ENCODE measurements at places on chromosomes 16 and 17.
A peak's percentile ranks its signal among the peaks of the same experiment; 100 is the strongest.

- no peak for DNase-seq
Measured at GRCh38 chr16:15915555-15916081, 27.2 kb upstream of the CEP20 start.

GRCh38 chr17:29571486-29571882 is 3.0 kb downstream of the TP53I13 start:
- no peak for DNase-seq

DNA sequence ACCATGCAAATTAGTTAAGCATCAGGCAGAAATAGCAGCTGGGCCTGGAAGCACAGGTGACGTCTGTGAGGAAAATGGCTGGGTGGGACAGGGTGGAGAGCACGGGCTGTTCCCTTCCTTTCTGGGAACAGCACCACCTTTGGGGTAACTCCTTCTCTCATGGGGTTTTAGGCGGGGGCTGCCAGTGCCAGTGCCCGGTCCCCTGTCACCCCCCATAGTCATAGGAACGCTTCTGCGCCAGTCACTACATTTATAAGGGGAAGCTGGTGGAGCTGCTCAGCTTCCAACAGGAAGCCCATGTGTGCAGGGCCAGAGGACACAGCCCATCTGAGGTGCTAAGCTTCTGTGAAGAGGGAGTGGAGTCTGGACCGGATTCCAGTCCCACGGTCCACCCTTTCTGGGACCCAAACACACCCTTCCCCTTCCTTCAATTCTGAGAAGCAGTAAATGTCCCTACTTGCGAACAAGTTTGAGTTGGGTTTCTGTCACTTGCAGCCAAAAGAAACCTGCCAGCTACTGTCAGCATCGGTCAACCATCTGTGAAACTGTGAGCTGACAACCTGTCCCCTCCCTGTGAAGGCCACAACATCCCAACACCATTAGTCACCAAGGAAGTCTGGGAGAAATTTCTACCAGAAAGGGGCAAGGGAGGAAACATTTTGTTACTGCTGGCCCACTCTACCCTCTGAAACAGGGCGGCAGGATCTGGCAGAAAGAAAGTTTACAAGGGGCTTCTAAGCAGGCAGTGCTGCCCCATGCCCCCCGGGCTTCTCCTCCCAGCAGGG is 86.0 kb upstream of the AMZ2 start:
- DNase-seq, result no peak

- no peak for DNase-seq
Measured at GRCh38 chr16:31489298-31489564, 6.3 kb downstream of the SLC5A2 start.

DNA sequence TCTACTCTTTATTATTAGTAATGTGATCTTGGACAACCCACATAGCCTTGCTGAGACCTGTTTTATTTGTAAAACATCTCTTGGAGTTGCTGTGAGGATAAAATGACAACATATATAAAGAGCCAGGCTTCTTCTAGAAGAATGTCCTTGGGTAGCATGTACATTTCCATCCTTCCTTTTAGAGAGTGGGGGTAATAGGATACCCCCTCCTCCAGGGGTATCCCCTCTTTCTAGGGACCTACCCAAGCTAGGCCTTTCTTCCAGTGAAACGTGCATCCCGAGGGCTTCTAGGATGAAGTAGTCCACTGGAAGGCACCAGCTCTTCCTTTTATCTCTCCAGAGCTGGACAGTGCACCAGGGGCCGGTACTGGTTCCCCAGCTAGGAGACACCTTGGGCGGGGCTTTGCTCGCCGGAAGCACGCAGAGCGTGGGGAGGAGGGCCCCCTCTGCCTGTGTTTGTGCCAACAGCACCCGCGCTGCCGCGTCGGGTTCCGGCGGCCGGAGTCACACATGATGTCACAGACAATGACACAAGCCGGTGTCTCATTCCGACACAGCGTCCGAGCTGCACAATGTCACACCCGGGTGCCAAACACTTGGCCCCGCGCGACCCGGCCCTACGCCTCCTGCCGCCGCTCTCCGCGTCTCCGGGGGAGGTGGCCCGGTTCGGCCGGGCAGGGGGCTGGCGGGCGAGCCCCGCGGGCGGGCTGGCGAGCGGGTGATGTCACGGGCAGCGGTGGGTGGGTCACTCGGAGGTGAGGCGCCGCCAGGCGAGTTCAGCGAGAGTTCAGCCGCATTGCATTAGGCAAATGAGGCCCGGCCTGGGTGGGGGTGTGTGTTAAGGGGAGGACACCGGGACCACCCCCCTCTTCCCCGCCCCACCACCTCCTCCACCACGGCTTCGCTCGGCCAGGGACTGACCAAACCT is 23.4 kb downstream of the GJD3 start:
- DNase-seq, result peak; percentile 89

DNA sequence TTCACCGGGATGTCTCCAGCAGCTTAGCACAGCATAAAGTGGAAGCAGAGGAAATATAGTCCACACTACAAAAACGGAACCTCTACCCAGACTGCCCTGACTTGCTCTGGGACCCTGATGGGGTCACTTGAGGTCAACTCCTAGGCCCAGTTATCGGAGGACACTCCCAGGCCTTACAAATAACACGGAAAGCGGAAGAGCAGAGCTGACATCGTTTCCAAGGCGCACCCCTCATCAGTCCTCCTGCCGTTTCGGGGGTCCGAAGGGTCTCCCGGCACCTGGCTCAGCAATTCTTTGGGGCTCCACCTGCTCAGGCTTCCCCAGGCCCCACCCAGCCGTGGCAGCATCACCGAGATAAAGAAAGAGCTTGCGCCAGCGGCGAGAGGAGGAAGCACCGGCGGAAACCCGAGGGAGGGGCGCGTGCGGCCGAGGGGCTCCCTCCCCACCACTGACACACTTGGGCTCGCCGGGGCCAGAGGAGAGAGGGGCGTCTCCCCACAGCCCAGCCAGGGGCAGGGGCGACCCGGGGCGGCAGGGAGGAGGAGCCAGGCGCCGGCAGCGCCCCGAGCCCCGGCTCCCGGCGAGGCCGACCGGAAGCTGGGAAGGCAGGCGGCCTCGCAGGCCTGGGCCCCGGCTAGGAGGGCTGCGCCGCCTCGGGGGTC is 727 bp downstream of the CORO7 start:
- DNase-seq, result peak; percentile 78

- no peak for DNase-seq
Measured at GRCh38 chr17:62727916-62728672, 80.0 kb downstream of the MARCHF10 start.

DNA sequence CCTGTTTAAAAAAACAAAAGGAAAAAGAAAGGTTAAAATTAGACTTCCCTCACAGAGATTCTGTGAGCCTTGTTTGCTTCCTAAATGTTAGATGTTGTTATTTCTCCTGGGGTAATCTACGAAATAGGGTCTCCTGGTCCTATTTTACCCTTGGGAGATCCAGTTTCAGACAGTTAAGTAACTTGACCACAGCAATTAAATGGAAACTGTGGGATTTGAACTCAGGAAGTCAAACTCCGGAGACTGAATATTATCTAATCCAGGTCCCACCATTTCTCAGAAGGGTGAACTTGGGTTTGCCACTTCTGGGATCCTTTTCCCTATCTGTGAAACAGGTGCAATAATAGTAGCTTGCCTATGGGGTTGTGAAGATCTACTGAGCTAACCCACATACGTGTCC is 6.4 kb upstream of the TMC5 start:
- no peak for DNase-seq

- no peak for DNase-seq
Measured at GRCh38 chr17:65085397-65085796, 28.9 kb upstream of the GNA13 start.

DNA sequence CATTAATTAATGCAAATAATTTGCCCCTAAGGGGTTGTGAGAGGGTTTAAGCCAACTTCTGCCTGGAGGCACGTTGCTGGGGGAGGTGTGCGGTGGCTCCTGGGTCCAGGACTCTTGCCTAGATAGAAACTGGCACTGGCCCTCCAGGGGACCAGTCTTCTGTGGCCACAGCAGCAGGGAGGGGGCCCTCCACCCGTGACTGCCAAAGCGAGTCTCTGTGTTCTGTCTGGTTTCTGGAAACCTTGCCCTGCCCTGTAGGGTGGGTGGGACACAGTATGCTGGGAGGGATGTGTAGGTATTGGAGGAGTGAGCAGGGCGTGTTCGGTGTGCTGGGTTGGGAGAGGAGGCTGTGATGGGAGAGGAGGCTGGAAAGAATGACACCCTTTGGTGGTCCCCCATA is 78.8 kb downstream of the TBC1D16 start:
- peak; percentile 49 for DNase-seq

DNA sequence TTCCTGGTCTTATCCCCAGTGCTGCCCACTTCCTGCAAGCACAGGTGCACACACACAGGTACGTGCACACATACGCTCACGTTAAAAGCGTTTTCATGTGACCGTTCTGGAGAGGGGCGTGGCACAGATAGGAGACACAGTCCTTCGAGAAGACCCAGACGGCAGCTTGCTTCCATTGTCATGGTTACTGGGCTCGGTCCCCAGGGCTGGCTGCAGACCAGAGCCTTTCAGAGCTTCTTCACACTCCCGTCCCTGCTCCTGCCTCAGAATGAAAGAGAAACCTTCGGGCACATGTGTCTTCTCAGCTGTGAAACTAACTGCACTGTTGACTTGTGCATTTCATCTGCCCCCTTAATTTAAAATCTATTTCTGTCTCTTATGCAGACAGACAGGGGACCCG is 154.2 kb downstream of the PITPNC1 start:
- no peak for DNase-seq

DNA sequence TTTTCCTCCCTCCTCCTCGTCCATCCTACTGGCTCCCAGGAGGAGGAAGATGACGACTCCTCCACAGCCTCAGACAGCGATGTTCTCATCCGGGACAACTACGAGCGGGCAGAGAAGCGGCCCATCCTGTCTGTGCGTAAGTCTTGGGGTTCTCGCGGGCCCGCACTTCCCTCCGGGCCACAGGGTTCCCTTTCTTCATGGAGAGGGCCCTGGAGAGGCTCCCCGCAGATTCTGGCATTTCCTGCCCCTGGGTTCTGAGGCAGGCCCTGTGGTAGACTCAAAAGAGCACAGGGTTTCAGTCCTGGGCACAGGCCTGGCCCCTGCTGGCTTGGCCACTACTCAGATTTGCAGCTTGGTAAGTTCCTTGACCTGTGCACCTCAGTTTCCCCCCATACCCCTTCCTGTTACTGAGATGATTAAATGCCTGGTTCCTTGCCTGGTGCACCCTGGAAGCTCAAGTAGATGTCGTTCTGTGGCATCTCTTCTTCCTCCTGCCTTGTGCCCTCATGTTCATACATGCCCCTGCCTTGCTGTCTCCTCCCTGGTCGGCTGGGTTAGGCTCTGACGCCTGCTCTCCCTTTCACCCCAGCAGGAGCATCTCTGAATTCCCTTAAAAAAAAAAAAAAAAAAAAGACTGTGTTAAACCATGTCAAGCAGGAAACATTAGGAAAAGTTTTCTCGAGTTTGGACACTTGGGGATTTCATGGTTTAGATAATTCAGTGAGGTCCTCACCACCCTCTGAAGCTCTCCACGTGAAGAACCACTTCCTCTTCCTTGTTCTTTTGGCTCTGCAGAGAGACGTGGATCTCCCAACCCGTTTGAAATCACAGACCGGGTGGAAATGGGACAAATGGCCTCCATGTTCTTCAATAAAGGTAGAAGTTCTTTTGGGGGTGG is 14.3 kb upstream of the NAT9 start:
- DNase-seq, result no peak

DNA sequence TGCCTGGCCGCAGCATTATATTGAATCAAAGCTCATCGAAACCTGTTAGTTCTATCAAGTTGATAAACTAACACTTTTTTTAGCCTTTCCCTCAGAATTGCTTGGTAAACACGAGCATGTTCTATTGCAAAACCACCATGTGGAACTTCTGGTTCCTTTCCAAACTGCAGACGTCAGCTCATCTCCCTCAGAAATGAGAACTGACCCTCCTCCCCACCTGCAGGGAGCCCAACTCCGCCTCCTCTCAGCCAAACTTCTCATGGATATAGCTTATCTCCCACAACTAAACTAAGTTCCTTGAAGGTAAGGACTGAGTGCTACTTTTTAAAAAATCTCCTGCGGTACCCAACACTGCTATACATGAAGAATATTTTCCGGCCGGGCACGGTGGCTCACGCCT is 6.7 kb downstream of the SHMT1 start:
- no peak for DNase-seq

DNA sequence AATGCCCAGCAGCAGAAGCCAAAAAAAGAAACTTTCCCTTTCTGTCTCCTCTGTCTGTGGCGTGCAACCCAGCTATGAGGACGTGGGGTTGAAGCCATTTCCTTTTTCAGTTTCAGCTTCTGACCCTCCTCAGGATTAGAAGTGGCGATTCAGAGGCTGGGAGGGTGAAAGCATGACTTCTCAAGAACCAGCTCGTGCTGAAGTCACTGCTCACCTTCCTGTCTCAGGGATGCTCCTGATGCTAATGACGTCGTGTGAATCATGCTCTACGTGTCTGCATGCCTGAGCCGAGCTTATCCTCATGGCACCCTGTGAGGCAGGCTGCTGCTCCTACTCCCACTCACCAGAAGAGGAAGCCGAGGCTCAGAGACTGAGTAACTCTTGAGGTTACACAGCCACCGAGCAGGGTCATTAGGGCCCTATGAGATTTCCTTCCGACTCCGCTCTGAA is 5.7 kb upstream of the LPO start:
- no peak for DNase-seq

DNA sequence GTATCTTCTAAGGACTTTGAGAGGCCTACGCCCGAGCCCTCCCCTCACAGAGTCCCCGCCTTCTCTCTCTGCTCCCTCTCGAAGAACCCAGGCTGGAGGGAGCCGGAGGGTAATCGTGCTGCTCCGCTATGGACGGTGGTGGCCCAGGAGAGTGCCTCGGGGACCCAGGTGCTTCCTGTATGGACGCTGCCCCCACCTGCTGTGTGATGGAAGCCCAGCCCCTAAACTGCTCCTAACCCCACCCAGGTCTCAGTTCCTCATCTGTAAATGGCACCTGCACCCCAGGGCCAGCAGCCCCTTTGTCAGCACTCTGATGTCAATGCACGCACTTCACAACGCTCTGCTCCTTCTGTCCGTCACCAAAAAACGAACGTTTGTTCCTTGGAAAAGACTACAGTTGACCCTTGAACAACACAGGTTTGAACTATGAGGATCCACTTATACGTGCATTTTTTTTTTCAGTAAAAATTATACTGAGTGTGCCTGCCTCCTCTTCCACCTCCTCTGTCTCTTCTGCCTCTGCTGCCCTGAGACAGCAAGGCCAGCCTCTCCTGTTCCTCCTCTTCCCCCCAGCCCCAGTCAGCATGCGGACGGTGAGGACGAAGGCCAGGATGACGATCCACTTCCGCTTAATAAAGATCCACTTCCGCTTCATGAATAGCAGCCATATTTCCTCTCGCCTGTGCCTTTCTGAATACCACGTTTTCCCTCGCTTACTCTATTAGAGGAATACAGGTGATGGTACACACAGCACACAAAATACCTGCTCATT is 118.3 kb downstream of the BANP start:
- DNase-seq, result no peak

DNA sequence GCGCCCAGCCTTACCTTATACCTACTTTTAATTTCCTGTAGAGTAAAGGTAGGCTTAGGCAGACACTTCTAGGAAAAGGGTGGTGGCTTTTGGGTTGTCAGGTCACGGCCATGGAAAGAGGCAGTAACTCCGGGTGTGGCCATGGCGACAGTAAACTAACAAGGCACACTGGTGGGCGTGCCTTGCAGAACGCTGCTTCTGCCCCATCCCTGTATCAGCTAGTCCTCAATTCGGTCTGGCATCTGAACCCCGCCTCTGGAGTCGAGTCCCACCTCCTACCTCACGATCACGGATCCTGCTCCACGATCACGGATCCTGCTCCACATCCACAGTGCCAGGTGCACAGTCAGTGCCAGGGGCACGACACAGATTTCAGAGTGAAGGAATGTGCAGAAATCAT is 5.6 kb downstream of the ADCY9 start:
- DNase-seq, result no peak

- DNase-seq, result no peak
Measured at GRCh38 chr16:73042807-73043206, 5.1 kb downstream of the ZFHX3 start.

GRCh38 chr16:24430954-24431760 is 108.2 kb upstream of the RBBP6 start:
- no peak for DNase-seq

Data from hematopoietic multipotent progenitor cell treated with erythropoietin and hydrocortisone succinate and interleukin-3 and kit ligand, for 6 days (in vitro differentiated cells).